Muscle of back (tissue), 13 donors: ENCODE measurements at places on chromosomes 6 and 20.

GRCh38 chr6:30591008-30591407 is 19.8 kb downstream of the ABCF1 start:
- DNase-seq: no peak

- peak; percentile 2 for DNase-seq
Measured at GRCh38 chr20:21433329-21433890, 36.1 kb upstream of the NKX2-4 start.

DNA sequence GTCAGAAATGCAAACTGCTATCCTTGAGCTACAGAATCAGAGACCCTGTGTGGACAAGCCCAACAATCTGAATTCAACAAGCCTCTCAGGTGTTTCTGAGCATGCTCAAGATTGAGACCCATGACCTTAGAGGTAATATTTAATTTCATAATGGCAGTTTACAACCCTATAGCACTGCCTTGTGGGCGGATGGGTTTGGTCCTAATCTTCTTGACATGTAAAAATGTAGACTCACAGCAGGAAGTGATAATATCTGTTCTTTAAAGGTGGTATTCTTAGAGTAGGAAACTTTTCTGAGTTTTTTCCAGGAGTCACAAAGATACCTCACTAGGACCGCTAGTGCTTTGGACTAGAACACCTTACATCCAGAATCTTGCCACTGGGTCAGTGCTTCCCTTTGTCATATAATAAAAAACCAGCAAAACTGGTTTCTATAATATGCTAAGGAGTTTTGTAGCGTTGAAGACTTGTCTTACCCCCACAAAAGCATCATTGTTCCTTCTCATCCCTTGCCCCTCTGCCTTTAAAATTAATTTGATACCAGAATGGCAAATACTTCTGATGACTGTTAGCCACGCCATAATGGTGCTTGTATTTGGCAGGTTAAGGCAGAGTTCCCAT is 52.6 kb downstream of the E2F3 start:
- DNase-seq: no peak

DNA sequence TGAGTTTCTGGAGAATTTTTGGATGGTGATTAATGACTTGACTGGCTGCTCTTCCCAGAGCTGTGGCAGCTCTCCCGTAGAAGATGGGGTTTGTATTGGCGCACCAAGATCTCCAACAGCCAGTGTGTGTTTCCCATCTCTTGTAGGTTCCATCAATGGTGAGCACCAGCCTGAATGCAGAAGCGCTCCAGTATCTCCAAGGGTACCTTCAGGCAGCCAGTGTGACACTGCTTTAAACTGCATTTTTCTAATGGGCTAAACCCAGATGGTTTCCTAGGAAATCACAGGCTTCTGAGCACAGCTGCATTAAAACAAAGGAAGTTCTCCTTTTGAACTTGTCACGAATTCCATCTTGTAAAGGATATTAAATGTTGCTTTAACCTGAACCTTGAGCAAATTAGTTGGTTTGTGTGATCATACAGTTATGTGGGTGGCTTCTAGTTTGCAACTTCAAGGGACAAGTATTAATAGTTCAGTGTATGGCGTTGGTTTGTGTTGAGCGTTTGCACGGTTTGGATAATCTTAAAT is 50.2 kb downstream of the CSE1L start:
- DNase-seq: no peak

DNA sequence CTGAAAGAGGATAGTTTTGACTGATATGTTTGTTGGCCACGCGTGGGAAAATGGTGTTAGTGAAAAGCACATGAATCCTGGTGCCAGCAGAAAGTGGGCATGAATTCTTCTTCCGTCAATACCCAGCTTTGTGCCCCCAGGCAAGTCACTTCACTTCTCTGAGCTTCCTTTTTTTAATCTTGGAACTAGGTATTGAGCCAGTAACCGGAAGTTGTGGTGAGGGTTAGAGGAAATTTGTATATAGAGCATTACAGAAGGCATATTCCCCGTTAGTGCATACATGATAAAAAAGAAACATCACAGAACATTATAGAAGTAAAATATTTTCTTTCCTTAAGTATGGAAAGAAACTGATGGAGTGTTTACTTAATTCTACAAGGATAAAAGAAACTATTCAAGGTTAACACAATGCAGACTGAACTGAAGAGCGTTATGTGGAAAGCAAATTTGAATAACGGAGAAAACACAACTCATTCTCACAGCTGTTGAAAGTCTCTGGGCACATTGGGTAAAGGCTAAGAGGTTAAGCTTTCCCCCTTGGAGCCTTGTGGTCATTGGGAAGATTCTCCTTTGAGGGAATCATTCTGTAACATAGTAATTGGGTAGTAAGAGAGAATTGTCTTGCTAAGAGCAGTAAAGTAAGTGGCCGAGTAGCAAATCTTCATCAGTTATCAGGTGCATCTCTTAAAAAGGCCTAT is 223.1 kb downstream of the BCAS1 start:
- no peak for DNase-seq

- DNase-seq: no peak
Measured at GRCh38 chr6:31686483-31686882, 5.6 kb upstream of the LY6G5C start.

- DNase-seq: no peak
Measured at GRCh38 chr6:43338243-43338642, 29.6 kb upstream of the CRIP3 start.

GRCh38 chr20:19860737-19861136 is 102.7 kb downstream of the RIN2 start:
- DNase-seq: no peak

DNA sequence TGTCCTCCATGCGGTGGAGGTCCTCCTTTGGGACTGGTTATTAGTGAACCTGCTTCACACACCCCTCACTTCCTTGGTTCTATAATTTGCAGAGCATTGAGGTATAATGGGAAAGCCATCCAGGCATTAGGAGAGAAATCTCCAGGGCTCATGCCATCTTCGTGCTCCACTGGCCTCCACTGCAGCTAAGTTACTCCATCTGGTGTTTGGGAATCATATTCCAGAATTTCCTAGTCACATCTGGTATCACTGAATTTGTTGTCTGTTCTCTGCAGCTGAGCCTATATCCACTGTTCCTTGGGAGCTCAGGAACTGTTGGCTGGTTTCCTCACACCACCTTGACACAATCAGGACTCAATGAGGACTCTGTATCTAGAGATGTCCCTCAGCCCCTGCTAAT is 173.0 kb upstream of the TSHZ2 start:
- no peak for DNase-seq

GRCh38 chr6:12886961-12887775 is 170.6 kb downstream of the PHACTR1 start:
- peak; percentile 46 for DNase-seq

DNA sequence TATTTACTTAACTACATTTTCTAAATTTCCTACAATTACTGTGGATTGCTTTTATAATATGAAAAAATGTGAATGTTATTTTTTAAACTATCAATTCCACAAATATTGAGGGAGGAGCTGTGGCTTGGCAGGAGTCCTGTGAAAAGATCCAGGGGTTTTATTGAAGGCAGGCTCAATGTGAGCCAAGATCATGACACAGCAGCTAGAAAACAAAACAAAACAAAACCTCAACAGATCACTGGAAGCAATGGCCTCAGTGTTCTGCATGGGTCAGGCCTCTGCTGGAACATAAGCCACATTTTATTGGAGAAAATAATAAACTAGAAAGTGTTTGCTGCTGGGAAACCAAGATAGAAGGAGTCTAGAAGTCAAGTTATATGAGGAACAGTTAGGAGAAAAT is 19.4 kb upstream of the RCAN2 start:
- DNase-seq: peak; percentile 79

DNA sequence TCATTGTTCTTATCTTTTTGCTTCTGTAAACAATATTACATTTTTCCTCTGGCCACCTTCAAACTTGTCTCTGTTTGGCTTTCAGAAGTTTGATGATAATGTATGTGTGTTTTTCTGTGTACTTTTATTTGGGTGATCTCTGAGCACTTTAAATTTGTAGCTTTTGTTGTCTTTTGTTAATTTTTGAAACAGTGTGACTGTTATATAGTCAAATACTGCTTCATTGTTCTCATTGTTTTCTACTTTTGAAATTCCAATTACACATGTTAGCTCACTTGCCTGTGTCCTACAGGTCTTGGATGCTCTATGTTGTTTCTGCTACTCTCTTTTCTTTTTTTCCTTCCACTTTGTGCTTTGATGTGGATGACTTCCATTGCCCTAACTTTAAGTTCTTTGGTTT is 460.1 kb upstream of the KHDRBS2 start:
- DNase-seq: no peak

DNA sequence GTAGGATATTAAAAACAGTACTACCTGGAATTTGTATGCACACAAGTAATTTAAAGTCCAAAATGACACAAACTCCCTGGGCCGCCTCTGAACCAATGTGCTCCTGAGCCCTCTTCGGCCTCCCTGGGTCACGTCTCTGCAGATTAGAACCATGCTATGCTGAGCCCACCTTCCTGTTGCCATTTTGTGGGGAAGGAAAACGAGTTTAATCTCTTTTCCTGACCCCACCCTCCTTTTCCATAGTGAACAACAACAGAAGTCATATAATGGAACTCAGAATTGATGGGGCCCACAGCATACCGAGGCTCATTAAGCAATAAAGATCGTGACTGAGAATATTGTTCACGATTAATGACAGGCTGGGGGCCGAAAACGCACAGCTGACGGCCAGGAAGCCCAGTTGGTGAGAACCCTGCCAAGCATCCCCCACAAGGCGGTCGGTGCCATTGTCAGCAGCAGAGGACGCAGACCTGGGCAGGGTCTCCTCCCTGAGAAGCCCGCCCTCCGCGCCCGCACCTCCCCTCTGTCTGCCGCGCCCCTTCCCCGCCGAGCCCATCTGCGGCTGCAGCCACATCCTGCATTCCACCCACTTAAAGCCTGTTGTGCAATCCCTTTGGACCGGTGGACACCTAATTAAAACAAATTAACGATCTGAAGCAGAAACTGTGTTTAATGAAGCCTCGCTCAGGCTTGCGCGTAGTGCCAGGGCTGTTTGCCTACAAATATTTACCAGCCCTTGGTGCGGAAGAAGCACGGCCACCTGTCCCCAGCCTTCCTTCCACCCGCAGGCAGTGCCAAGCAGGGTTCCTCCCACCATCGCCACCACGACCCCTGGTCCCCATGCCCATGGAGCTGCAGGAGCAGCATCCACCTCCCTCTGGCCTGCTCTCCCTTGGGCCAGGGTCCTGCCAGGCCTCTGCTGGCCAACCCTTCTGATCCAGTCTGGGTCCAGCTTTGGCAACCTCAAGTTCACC is 68.1 kb downstream of the DLL1 start:
- no peak for DNase-seq

DNA sequence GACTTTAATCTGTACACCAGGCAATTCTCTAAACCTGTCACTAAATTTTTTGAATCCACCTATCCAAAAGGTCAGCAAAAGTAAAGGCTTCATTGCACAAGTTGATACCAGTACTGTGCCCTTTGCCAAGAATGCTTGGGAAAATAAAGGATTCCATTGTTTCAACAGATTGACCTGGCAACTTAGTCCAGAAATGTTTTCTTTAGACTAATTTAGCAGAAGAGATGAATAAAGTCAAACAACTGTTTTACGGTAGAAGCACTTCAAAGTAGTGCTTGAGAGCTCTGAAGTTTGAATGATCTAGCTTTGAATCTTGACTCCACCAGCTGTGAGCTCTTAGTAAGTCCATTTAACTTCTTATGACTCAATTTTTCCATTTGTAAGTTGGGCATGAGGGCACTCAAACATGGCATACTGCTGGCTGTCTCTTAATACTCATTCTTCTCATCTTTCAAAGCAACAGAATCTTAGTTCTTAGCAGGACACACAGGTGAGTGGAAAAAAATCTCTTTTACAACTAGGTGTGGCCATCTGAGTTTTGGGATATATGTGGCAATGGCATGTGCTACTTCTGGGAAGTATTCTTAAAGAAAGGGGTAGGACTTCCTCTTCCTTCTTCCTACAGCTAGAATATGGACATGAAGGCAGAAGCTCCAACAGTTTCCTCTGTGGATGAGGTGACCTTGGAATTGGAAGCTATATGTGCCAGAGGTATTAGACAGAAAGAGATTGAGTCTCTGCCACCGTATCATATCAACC is 55.9 kb upstream of the LOC128125822 start:
- no peak for DNase-seq

DNA sequence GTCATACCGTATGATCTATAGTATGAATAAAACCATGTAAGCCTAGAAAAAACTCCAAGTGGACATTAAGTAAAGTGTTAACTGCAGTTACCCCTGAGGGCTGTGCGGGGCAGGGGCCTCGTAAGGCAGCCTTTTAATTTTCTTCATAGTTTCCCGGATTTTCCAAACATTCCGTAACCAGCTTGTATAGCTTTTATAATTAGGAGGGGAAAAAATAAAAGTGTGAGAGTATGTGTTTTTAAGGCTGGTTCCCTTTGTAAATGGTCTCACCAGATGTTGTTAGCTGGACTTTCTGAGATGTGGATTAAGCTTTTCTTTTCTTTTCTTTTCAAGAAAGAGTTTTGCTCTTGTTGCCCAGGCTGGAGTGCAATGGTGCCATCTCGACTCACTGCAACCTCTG is 7.0 kb downstream of the KIAA1755 start:
- no peak for DNase-seq

GRCh38 chr6:1612974-1613306 is 3.2 kb downstream of the FOXC1 start:
- DNase-seq: peak; percentile 75

DNA sequence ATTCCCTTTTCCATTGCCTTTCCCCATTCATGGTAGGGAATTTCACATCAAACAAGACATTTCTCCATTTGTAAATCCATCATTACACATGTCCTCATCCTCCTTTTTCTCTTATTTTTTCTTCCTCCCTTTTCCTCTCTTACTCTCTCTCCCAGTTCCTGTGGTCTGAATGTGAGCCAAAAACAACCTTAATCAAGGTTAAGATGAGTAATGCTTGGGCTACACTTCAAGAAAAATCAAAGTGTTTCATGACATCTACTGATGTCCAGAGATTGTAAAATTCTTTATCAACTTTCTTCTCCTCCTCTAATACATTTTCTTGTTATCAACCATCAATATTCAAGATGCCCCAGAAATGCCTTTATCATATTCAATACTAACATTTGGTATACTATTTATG is 208.0 kb upstream of the PRND start:
- no peak for DNase-seq

- DNase-seq: no peak
Measured at GRCh38 chr6:30834646-30835045, 49.7 kb upstream of the DDR1 start.

- DNase-seq: no peak
Measured at GRCh38 chr6:134654751-134655150, 295.1 kb downstream of the ALDH8A1 start.

GRCh38 chr6:160859822-160860221 is 131.7 kb upstream of the MAP3K4 start:
- no peak for DNase-seq

GRCh38 chr6:140790109-140790508 is 1342.6 kb upstream of the GJE1 start:
- no peak for DNase-seq

- no peak for DNase-seq
Measured at GRCh38 chr20:22914291-22914690, 120.8 kb upstream of the SSTR4 start.

- DNase-seq: no peak
Measured at GRCh38 chr6:56021943-56022342, 146.6 kb upstream of the BMP5 start.
